ENCODE measurements at places on chromosomes 6 and 20. TPM values are rescaled to one million over a fixed set of nuclear protein-coding genes. Genes with fewer than 3 reads are reported as not detected.

The SLC17A9 gene
- 78.5 TPM for total RNA-seq

The IPCEF1 gene
- total RNA-seq = 24.3 TPM

The GSTA3 gene
- total RNA-seq = not detected

The EDN3 gene
- 0.09 TPM for total RNA-seq

GRCh38 chr6:45645302-45645701 lies 267.6 kb upstream of the SUPT3H start:
- DNase-seq = no peak

DNA sequence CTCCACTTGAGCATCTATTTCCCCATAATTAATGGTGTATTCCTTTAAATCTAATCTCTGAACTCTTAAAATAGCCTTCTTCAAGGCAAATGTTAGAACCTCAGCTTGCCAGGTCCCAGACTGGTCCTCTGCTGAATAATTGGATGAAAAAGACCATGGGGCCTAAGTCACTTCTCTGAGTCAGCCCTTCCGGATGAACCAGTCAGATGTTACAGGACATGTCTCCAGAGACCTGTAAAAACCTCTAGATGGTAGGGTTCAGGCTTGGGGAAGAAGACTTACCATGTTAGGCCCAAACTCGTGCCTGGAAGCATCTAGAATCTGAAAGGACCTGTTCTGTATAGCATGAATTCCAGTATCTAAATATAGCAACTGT lies 97.3 kb downstream of the CDKAL1 start:
- DNase-seq = no peak

- DNase-seq = no peak
These were observed 5.3 kb upstream of the TNFAIP3 start for GRCh38 chr6:137861550-137862337.

DNA sequence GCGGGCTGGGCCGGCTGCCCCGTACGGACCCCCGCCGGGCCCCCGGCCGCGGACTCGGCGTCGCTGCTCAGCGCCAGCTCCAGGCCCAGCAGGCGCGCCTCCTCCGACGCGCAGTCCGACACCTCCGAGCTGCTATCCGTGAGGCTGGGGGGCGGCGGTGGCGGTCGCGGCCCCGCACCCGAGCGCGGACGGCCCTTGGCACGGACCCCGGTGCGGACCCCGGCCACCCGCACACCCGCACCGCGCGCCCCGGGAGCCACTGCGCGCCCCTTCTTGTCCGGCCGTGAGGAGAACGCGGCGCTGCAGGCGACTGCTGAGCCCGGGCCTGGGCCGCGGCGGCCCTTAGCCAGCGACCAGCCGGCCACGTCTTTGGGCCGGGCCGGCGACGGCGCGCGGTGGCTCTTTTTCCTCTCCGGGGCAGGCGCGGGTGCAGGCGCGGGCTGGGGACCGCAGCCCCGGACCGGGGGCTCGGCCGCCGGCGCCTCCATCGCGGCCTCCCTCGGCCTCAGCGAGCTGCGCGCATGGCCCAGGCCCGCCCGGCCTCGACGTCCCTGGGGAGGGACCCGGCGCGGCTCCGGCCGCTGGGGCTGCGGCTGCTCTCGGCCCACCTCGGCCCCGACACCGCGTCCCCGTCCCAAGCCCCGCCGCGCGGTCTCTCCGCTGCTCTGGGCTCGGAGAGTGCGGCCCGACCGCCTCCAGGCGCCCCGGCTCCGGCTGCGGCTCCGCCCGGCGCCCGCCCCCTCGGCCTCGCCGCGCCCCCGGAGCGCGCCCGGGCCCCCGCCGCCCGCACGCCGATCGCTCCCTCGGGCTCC lies 12.9 kb upstream of the TLDC2 start:
- DNase-seq = no peak

- DNase-seq = no peak
These were observed 394.9 kb downstream of the MAFB start for GRCh38 chr20:40294175-40294574.

- no peak for DNase-seq
These were observed 10.5 kb downstream of the ENTPD6 start for GRCh38 chr20:25206063-25206403.

Data from activated CD8-positive, alpha-beta T cell treated with anti-CD3 and anti-CD28 coated beads for 36 hours (primary cell).